Tibial nerve (tissue), 4 donors: ENCODE measurements at places on chromosomes 11 and 22. TPM values are rescaled to one million over a fixed set of nuclear protein-coding genes. Genes with fewer than 3 reads are reported as not detected.

DNA sequence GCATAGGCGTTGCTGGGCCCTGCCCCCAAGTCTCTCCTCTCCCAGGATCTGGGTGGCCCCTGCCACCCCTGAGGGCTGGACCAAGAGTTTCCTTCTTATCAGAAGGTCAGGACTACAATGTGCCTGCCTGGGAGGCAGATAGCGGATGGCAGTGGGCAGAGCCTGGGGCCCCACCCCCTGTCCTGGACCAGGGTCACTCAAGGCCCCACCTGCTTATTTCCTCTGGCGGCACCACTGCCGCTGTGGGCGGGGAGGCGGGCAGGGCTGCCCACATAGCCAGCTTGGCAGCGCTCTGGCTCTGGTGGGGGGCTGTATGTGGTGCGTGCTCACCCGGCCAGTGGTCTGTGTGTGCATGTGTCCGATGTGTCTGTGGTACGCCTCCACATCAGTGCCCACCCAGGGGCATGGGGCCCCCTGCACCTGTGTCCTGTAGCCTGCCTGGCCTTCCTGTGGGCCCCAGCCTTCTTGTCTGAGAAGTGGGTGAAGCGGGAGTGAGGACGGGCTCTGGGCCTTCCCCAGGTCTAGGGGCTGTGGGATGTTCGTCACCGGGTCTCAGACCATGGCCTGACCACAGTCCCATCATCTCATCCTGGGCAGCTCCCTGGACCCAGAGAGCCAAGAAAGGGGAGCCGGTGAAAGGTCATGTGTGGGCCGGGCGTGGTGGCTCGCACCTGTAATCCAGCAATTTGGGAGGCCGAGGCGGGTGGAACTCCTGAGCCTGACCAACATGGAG is 3.0 kb downstream of the GAS2L1 start:
- peak overlapping the region; percentile 53 for H3K27ac ChIP-seq
- no peak for DNase-seq
- peak overlapping the region; percentile 9 for H3K4me3 ChIP-seq
- peaks cover 68% of the 10 kb centered on the region for H3K4me1 ChIP-seq
- no peaks in the 10 kb centered on the region for H3K36me3 ChIP-seq
- H3K27me3 ChIP-seq, result peaks cover 14% of the 10 kb centered on the region

GRCh38 chr11:32307913-32308312 is 127.4 kb downstream of the WT1 start:
- H3K36me3 ChIP-seq, result no peaks in the 10 kb centered on the region
- no peak overlapping the region for H3K4me3 ChIP-seq

DNA sequence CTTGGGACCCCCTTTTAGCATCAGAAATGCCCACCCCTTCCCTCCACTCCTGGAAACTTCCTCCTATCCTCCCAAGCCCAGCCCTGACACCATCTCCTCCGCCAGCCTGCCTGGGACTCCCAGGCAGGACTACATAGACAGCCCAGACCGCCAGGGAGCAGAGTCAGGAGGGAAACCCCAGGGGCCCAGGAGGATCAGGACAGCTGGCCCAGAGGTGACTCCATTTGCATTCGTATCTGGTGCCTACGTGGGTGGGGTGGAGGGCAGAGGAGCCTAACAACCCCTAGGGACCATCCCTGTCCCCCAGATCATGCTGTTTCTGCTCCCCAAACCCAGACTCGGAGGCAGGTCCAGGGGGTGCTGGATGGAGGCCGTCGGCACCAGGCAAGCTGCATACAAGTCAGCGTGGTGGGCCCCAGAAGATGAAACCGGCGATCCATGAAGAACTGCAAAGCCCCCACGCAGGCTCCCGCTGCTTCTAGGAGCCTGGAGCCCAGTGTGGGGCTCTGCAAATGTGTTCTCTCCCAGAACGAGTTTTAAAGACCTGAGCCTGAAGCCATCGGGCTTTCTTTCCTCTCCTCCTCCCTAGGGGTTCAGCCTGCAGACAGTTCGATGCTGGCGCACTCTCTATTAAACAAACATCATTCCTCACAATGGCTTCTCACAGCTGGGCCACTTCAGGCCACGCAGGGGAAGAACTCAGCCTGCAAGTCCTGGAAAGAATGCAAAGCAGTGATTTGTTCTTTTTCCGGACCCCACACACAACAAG is 1506.8 kb downstream of the BRD1 start:
- H3K36me3 ChIP-seq, result no peaks in the 10 kb centered on the region
- no peak overlapping the region for H3K27ac ChIP-seq
- DNase-seq, result no peak
- H3K4me3 ChIP-seq, result no peak overlapping the region
- no peaks in the 10 kb centered on the region for H3K27me3 ChIP-seq

- no peak overlapping the region for H3K27ac ChIP-seq
- no peak for DNase-seq
- H3K36me3 ChIP-seq, result no peaks in the 10 kb centered on the region
- H3K4me3 ChIP-seq, result no peak overlapping the region
- H3K27me3 ChIP-seq, result no peaks in the 10 kb centered on the region
Observed at GRCh38 chr11:89327885-89328284, 150.2 kb downstream of the TYR start.

DNA sequence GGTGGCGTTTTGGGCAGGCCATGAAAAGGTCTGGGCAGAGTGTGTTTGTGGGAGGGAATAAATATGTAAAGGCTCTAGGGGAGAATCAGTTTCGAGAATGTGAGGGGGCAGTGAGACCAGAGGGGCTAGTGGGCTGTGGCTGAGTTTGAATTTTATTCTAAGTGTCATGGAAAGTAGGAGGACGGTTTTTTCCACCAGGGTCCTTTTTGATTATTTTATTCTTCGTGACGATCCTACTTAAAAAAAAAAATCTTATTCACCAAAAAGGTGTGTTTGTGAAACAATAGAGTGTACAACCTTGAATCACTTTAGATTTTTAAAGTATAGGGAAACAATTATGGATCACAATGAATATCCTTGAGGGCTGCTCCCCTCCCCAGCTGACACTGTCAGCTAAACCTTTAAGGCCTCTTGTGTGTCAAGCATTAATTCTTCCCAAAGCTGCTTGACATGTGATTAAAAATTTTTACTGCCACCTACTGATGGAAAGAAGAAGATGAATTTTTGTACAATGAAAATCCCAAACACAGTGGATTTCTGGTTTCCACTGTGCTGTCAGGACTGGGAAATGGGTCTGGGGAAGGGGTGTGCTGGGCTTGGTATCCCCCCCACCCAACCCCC is 107.5 kb upstream of the OR4B1 start:
- peaks cover 27% of the 10 kb centered on the region for H3K4me1 ChIP-seq
- H3K36me3 ChIP-seq, result peaks cover 9% of the 10 kb centered on the region
- H3K27ac ChIP-seq, result peak overlapping the region; percentile 77
- H3K27me3 ChIP-seq, result no peaks in the 10 kb centered on the region
- DNase-seq, result no peak

The TSSK2 gene
- not detected for total RNA-seq

The C22orf42 gene
- not detected for total RNA-seq

The YPEL1 gene
- 10.9 TPM for total RNA-seq

The DBX1 gene
- not detected for total RNA-seq

The OR52W1 gene
- total RNA-seq, result not detected
